Nucleus accumbens (tissue), 56 donors: ENCODE measurements at places on chromosomes 2 and 18.

GRCh38 chr2:186595219-186595618 is 5.4 kb downstream of the ITGAV start:
- no peak for DNase-seq

- no peak for DNase-seq
Measured at GRCh38 chr2:239574434-239575156, 173.8 kb upstream of the HDAC4 start.

DNA sequence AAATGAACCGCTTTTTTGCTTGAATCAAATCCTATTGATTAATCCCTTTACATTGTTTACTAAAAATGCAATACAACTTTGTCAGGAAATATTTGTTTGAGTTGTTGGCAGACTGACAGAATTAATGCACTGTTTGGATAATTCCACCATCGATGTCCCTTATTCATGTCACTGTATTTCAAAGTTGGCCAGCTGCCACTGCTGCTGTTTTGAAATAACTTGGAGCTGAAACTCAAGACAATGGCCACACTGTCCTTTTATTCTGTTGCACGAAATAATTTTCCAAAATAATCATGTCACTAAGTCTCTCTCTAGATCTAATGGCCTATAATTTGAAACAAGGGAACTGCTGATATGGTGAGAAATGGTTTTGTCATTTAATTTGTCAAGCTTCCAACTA is 55.2 kb upstream of the PAX3 start:
- DNase-seq, result no peak

DNA sequence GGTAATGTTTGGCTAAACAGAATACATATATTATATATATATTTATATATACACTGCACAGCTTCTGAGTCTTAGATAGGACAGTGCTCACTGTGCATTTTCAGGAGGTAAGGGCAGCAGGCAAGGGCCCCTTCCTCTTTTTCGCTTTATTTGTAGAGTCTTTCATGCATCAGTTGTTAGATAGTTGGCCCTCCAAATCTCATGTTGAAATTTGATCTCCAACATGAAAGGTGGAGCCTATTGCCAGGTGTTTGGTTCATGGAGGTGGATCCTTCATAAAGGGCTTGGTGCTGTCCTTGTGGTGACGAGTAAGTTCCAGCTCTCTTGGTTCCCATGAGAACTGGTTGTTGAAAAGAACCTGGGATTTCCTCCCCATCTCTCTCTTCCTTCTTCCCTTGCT is 48.1 kb downstream of the TSN start:
- no peak for DNase-seq

GRCh38 chr2:152566728-152567069 is 150.6 kb downstream of the PRPF40A start:
- no peak for DNase-seq

- no peak for DNase-seq
Measured at GRCh38 chr2:54336136-54336976, 80.3 kb upstream of the TSPYL6 start.

GRCh38 chr2:197969391-197969893 is 165.0 kb downstream of the PLCL1 start:
- no peak for DNase-seq

DNA sequence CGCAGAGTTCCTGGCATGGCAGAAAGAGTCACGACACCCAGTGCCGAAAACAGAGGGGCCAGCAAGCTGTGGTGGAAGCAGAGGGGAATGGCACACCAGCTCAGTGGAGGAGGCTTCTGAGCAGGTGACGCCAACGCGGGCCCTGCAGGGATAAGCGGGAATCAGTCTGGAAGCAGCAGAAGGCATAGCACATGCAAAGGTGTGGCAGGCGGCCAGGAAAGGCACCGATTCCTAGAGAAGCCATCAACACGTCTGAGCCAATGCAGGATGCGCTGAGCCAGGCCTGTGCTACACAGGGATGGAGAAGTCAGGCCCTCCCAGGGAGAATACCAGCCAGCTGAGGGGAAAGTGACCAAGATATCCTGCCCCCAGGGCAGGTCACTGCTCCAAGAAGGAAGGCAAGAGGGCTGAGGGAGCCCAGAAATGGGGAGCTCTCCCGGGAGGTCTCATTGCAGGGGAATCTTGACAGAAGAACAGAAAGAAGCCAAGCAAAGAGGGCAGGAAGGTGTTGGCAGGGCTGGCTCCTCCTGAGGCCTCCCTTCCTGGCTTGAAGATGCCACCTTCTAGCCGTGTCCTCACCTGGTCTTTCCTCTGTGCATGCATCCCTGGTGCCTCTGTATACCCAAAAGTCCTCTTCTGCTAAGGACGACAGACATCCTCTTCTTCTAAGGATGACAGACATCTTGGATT is 16.3 kb downstream of the TEX51 start:
- DNase-seq, result no peak

- no peak for DNase-seq
Measured at GRCh38 chr2:27701676-27702075, 38.0 kb downstream of the SLC4A1AP start.

DNA sequence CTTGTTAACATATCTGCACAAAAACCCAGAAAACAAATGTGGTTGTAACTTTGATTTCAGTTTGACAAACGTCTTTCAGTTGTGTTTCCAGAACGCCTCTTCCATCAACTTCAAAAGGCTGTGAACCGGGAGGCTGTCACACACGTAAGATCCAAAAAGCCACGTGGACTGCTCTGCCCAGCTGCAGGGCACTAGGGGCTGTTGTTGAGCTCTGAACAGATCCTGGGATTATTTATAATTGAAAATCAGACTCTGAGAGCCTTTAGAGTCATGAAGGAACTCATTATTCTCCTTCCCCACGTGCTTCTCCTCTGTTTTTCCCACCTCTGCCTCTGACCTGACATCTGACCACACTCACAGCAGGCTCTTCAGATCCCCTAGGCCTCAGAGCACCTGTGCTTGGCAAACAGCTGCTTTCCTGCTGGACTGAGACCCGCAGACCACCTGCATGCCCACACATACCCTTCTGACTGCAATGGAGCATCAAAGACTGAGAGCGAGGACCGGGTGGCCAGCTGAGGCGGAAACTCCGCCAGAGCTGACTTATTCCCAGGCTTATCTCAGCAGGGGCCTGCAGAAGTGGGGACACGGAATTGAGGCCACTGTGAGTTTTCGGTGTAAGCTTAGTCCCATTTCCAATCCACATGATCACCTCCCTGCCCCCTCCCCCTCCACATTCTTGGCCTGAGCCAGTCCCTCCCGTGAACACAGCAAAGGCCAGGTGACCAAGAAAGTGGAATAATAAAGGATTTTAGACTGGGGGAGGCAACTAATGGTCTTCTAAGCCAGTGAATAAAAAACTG is 114.8 kb downstream of the ATL2 start:
- DNase-seq, result no peak

DNA sequence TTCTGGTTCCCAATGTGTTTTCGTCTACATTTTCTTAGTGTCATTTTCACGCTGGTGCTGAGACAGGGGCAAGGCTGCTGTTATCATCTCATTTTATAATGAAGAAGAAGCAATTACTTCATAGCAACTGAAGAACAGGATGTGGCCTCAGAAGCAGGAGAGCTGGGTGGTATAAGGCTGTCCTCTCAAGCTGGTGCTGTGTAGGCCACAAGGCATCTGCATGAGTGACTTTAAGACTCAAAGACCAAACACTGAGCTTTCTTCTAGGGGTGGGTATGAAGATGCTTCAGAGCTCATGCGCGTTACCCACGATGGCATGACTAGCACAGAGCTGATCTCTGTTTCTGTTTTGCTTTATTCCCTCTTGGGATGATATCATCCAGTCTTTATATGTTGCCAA is 7.3 kb downstream of the IL36G start:
- DNase-seq, result no peak

DNA sequence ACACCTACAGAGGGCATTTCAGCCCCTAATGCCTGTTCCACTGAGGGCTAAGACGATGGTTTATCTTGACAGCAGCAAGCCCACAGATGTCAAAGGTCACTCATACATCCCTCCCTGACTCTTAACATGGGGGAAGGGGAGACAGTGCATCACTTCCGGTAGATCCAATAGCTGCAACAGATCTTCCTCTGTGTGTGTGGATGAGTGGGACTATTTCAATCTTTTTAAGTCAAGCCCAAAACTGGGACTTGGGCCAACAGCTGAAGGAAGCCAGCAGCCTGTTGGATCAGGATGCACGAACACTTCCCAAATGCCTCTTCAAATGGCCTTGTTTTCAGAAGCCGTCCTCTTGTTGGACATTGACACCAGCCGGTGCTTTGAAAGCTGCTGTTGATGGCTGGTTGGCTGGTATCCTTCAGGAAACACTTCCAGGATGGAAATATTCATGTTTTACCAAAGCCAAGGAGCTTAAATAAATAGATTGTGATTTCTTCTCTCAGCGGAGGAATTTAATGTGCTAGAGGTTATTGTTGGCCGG is 59.2 kb downstream of the IL1R2 start:
- DNase-seq, result no peak

DNA sequence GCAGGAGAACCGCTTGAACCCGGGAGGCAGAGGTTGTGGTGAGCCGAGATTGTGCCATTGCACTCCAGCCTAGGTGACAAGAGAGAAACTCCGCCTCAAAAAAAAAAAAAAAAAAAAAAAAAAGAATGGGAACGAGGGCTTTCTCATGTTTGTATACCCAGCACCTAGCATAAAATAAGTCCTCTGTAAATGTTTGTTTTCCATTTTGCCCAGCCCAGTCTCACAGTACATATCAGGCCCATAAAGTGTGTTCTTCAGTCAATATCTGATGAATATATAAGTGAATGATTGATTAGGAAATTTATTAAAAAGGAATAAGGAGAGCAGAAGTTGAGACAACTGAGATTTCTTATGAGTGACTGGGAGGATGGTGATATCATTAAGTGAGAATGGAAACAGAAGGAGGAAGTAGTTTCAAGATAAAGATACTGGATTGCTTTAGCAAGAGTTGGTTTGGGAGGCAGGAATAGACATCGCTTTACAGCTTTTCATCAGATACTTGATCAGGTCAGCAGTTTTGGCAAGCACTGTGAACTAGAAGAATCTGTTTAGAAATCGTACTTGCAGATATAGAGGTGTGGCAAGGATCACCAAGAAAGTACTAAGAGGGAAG is 327.5 kb downstream of the KIAA1328 start:
- no peak for DNase-seq

DNA sequence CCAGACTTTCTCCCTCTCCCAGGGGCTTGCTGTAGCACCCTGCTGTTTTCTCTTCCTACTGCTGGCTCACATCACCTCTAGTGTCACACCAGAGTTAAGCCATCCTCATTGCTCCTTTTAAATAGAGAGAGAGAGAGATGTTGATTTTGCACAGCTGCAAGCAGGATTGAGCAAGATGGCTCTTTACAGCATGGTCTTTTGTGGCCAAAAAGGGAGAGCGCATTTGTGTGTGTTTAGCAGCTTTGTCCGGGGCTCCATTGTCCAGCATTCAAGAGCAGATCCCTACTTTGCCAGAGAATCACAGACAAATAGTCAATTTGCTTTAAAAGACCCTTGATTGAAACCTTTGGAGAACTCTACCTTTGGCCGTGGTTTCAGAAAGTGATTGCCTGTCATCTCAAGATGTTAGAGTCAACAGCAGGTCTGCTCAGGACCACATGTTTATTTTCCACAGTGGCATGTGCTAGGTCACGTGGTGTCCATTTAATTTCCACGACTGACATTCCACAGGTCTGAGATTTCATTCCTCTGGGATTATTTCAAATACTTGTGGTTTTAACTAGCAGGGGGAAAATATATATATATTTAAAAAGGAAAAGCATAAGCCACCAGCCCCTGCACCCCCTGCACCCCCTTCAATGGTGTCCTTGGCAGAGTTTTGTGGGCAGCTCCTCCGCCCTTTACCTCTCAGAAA is 359.9 kb upstream of the SLC14A2 start:
- DNase-seq, result no peak

- no peak for DNase-seq
Measured at GRCh38 chr2:223586261-223586660, 15.9 kb downstream of the SCG2 start.

GRCh38 chr2:71471276-71471675 is 17.9 kb downstream of the DYSF start:
- no peak for DNase-seq

- DNase-seq, result no peak
Measured at GRCh38 chr2:235421618-235422017, 72.2 kb upstream of the AGAP1 start.

GRCh38 chr18:62280058-62280457 is 45.1 kb upstream of the TNFRSF11A start:
- no peak for DNase-seq

DNA sequence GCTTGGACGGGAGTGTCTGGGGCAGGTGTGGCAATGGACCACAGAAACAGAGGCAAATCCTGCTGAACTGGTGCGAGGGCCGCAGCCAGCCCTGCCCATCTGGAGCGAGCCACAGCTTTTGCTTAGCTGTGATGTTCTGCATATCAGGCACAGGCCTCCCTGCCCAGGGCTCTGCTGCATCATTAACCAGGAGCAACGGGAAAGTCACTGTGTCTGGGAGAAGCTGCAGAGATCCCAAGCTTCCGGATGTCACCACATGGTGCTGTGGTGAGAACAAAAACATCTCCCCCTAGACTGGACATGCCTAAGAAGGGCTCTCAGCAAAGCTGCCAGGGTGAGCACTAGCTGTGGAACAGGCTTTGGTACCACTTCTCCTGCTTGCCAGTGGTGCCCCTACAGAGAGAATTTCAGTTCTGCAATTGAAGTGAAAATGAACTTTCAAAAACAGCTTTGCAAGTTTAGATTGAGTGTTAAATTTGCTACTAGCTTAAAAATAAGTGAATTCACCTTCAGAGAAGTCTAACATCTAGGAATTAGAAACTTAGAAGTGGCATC is 172.9 kb upstream of the MYT1L start:
- no peak for DNase-seq

DNA sequence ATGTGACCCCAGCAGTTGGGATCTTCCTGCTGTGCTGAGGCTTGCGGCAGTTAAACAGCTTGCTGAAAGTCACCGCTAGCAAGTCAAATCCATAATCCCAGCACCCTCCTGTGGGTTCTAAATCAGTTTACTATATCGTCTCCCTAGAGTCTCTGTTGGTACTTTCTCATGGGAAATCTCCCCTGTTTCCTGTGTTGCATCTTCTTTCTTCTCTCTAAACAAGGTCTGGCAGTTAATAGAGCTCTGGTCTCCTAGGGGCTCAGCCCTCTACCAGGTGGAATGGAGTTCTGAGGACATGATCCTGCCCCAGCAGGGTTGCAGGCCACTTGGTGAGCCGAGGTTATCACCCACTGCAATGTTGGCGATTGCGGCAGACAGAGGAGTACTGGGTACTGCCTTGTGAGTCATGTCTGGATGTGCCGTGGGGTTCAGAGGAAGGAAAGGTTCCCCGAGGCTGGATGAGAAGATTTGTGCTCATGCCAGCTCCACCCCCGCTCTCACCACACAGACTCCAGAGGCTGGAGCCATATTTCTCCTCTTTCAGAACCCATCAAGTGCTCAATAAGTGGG is 59.4 kb upstream of the SIX2 start:
- no peak for DNase-seq
